ENCODE measurements at places on chromosomes 7 and 10.

DNA sequence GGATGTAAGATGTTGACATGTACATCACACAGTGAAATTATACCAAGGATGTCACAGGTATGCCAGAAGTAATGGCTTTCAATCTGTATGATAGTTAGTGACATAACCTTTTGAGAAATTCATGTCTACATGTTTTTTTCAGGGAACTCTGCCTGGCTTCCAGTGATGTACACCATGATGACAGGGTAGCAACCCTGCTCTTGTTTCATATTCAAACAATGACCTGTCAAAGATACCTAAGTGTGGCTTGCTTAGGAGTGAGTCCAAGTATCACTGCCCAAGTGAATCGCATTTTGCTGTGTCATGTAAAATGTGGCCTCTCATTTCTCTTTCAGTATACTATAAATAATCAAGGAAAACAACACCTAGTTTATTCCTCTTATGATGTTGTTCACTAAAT is 205.8 kb upstream of the DKK1 start:
- no peak overlapping the region for H3K27ac ChIP-seq
- no peaks in the 10 kb centered on the region for H3K4me1 ChIP-seq
- no peak for DNase-seq
- no peaks in the 10 kb centered on the region for H3K27me3 ChIP-seq

DNA sequence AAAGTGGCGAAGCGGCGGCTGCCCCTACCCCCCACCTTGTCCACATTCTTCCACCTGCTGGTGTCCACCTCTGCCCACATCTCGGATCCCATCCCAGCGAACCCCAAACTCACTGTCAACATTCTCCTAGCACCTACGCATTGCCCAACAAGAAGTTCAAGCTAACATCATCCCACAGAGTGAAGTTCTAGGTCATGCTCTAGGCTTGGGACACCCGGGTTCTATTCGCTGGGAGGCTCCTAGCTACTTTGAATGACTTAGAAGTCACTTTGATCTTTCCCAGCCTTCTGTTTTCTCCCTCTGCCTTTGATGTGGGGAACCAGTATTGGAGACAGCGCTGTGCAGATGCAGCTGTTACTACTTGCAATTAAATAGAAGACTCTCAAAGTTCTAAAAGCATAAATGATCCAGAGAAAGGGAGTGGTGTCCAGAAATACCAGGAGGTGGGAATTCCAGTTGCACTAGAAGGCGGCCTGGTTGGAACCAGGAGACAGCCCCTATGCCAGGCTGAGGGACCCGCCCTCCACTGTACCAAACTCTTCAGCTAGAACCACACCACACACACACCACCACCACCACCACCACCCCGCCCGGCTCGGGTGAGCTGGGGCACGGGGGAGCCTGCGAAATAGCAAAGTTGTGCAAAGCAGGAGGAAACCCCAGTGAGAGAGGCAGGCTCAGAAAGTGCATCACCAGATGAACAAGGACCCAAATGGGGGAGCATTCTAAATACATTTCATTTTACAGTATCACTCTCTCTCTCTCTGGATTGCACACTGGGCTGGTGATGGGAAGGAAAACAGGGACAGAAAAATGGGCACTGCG is 5.5 kb upstream of the VGF start:
- H3K36me3 ChIP-seq, result peaks cover 29% of the 10 kb centered on the region
- no peak overlapping the region for H3K27ac ChIP-seq
- H3K27me3 ChIP-seq, result peaks cover 100% of the 10 kb centered on the region
- H3K4me3 ChIP-seq, result no peak overlapping the region
- no peak for DNase-seq
- H3K4me1 ChIP-seq, result peaks cover 42% of the 10 kb centered on the region

- peaks cover 17% of the 10 kb centered on the region for H3K36me3 ChIP-seq
- peak overlapping the region; percentile 14 for H3K27ac ChIP-seq
- H3K27me3 ChIP-seq, result no peaks in the 10 kb centered on the region
- H3K4me3 ChIP-seq, result no peak overlapping the region
- no peak for DNase-seq
- H3K4me1 ChIP-seq, result peaks cover 53% of the 10 kb centered on the region
These were observed 244.8 kb downstream of the BICC1 start for GRCh38 chr10:58757352-58758065.

GRCh38 chr10:104910712-104911111 is 269.6 kb downstream of the SORCS3 start:
- no peaks in the 10 kb centered on the region for H3K4me1 ChIP-seq
- H3K36me3 ChIP-seq, result no peaks in the 10 kb centered on the region
- no peak for DNase-seq
- H3K27ac ChIP-seq, result no peak overlapping the region
- H3K4me3 ChIP-seq, result no peak overlapping the region

- DNase-seq, result no peak
- H3K27ac ChIP-seq, result no peak overlapping the region
- no peaks in the 10 kb centered on the region for H3K4me1 ChIP-seq
- peaks cover 61% of the 10 kb centered on the region for H3K27me3 ChIP-seq
- H3K36me3 ChIP-seq, result no peaks in the 10 kb centered on the region
These were observed 551.5 kb downstream of the KCNMA1 start for GRCh38 chr10:77086081-77086480.

GRCh38 chr7:7157177-7157886 is 25.0 kb upstream of the C1GALT1 start:
- no peaks in the 10 kb centered on the region for H3K27me3 ChIP-seq
- H3K27ac ChIP-seq, result no peak overlapping the region
- no peaks in the 10 kb centered on the region for H3K36me3 ChIP-seq
- peaks cover 14% of the 10 kb centered on the region for H3K4me1 ChIP-seq
